Activated CD4-positive, CD25-positive, alpha-beta regulatory T cell (primary cell): ENCODE measurements at places on chromosomes 1 and 21.

DNA sequence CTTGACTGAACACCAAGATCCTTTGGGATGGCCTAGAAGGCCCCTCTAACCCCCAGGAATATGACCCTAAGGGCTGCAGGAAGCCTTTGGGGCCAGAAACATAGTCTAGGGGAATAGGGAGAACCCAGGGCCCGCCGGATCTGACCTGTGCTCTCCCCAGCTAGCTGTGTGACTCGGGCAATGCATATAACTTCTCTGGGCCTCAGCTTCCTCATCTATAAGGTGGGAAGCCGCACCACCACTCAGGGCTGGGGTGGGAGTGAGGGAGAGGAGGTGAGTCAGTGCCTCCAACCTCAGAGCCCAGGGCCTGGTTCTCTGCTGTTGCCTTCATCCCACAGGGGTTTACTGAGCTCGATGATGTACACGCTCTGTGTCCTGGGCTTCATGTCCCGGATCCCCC is 434.4 kb downstream of the PTPRU start:
- no peak for DNase-seq

DNA sequence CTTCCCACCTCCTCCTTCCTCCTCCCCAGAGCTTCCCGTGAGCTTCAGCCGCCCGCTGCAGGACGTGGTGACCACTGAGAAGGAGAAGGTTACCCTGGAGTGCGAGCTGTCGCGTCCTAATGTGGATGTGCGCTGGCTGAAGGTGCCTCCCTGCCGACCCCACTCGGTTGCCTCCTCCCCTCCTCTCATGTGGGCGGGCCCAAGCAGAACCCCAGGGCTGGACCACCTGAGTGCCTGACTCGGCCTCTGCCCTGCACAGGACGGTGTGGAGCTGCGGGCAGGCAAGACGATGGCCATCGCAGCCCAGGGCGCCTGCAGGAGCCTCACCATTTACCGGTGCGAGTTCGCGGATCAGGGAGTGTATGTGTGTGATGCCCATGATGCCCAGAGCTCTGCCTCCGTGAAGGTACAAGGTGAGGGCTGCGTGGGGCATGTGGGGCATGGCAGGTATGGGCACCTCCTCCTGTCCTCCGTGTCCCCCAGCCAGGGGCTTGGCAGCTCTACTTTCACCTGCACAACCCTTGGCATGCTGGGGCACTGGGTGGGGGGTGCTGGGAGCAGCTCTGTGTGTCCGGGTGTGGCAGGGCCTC is 69.2 kb downstream of the OBSCN start:
- DNase-seq = no peak

DNA sequence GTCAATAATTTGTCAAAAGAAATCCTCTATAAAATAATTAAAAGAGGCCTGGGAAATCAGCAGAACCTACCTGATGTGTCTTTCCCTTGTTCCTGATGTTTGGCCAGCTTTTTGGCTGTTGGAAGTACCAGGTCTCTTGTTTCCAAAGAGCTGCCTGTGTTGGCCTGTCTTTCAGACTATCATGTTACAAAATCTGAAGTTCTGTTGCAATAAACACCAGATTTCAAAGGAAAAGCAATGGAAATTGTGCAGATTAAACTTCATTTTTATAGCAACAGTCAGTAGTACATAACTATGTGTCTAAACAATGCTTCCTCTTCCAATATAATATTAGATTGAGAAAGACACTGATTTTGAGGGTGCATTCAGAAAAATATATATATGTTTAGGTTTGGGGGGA is 647.2 kb upstream of the CXADR start:
- DNase-seq = no peak

DNA sequence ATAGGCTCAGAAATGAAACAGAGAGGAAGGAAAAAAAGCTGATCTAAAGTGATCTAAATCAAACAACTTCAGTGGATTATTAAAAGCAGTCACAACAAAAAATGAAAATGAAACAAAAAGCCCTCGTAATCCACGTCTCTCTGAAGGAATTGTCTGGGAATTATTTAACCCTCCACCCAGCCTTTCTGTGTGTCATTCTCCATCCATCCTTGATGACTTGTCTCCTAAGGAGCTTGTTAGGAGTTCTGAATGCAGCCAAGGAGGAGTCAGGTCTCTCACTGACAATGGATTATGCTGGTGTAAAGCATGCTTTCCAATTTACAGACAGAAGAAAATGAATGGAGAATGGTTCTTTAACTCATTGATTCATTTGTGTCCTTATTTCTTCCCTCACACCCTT is 359.3 kb upstream of the RUNX1 start:
- DNase-seq = no peak

GRCh38 chr1:17274186-17275170 is 25.6 kb downstream of the PADI3 start:
- no peak for DNase-seq
